NCI-H69 (cell line): ENCODE measurements at places on chromosomes 2 and 18.

DNA sequence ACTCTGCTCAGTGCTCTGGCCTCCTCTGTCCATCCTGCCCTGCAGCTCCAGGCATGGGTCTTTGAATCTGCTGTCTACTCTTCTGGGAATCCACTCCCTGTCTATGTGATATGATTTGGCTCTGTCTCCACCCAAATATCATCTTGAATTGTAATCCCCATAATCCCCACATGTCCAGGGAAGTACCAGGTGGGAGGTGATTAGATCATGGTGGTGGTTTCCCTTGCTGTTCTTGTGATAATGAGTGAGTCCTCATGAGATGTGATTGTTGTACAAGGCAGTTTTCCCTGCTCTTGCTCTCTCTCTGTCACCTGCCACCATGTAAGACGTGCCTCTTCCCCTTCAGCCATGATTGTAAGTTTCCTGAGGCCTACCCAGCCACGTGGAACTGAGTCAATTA lies 881.8 kb upstream of the ID2 start:
- no peak for DNase-seq

- peak; percentile 79 for DNase-seq
Observed at GRCh38 chr18:32915516-32915915, 142.7 kb upstream of the KLHL14 start.

DNA sequence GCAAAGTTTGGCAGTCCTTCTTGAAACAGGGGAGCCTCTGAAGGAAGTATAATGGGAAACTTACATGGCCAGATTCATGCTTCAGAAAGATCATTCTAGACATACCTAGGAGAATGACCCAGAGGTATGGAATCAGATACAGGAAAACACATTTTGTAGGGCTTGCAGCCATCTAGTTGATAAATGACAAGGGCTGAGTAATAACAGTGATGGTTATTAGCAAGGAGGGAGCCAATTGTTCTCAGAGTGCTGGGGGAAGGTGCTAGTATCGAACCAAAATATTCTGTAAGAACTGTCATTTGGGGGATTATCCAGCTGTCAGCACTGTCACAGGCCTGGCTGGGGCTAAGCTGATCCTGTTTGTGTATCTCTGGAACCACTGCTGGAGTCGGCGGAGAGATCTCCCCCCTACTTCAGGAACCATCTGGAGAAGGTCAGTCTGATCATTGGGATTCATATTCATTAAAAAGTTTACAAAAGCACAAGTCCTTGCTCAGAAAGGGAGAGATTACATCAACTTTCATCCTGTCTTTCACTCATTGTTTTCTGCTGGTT lies 113.8 kb upstream of the THSD7B start:
- DNase-seq = no peak

DNA sequence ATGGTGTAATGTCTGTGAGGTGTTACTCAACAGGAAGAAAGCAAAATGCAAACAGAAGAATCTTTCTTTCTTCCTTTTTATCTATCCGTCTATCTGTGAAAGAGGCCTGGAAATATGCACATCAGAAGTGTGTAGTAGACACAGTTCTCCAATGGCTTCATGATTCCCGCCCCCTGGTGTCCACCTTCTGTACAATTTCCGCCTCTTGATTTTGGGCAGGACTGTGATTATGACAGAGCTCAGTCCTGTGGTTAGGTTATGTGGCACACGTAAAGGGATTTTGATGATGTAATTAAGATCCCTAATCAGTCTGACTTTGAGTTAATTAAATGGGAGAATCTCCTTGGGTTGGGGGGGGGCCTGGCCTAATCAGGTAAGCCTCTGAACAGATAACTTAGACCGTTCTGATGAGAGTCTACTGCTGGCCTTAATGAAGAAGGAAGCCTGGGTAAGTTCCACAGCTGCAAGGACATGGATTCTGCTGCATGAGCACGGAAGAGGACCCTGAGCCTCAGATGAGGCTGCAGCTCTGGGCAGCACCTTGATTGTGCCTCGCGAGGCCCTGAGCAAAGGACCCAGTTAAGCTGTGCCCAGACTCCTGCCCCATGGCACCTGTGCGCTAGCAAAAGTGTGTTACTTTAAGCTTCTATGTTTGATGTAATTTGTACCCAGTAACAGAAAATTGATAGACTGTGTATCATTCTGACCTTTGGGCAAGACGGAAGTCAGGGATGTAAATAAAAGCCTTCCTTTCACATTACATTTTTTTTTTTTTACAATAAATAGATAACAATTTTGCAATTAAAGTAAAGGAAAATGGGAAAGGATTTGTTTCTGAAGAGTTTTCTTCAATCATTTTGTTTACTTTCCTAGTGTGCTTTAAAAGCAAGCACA lies 11.3 kb upstream of the KCNF1 start:
- peak; percentile 8 for DNase-seq

DNA sequence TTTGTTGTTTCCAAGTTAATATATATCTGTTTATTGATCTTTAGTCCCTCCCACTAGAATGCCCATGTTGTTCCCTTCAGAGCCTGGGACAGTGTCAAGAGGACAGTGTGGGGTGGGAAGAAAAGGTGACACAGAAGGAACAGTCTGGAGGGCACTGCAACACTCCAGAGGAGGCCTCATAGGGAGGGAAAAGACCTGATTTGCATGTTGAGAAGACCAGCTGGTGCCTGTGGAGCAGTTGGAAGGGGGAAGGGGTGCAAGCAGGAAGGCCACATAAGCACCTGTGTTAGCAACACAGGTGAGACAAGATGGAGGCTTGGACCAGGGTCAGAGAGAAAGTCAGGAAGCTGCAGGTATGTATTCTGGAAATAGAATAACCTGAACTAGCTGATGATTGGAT lies 48.1 kb upstream of the FHOD3 start:
- DNase-seq = no peak

- peak; percentile 4 for DNase-seq
Observed at GRCh38 chr2:149739883-149740265, 152.3 kb upstream of the MMADHC start.

DNA sequence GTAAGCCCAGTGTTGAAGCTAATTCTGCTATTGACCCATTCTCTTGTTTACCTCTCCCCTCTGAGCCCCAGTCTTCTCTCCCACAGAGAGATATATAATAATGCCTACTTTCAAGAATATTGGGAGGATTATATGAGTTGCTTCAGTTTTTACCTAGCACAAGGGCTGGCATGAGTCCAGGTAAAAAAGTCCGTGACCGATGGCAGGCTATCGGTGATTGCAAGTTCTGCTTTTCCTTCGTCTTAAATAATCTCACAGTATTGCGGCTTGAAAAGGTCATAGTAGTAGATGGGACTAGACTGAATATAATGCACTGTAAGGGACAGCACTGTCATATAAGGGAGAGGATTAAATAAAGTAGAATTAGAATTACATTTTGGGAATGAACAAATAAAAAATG lies 77.6 kb downstream of the KIF5C start:
- DNase-seq = no peak

DNA sequence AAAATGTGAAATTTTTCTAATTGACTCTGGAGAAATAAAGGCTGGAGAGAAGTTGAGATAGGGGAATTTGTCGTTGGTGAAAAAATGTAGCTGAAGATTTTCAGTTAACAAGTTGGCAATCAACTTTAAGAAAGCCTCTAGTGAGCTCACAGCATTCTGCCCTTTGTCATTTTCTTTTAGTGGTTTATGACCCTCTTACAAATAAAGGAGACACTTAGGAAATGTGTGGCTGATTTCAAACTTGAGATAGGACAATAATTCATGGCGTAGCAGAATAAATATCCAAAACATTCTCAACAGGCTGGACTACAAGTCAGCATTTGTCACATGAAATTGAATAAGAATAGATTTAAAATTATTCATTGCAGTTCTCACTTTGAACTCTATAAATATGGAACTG lies 412.5 kb upstream of the SPHKAP start:
- DNase-seq = no peak

DNA sequence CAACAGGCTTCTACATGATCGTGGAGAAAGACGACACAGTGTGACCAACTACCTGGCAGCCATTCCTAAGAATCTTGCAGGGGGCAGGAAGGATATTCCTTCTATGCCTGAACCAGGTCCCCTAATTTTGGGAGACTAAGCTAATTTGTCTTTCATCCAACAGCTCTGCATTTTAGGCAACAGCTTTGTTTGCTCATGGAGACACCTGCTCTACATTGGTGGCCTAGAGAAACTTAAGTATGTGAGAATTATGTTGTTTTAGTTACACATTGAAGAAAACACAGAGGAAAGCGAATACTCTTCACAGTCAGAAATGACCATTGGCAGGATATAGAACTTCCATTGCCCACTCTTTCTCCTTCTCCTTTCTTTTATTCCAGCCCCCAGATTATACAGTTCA lies 75.2 kb downstream of the ASXL3 start:
- DNase-seq = peak; percentile 59

DNA sequence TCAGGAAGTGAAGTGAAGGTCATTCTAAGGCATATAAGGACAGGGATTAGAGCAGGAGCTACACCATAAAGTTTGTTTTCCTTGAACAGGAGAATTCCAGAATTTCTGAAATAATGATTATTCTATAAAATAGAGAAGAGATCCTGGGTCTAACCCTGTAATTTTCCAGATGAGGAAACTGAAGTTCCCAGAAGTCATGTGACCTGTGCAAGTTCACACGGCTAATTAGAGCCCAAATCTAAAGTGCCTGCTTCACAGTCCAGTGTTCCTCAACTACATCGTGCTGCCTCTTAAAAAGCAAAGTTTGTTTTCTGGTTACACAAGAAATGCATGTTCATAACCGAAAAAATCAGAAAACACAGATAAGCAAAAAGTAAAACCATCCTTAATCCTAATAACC lies 34.9 kb downstream of the PLB1 start:
- DNase-seq = no peak

DNA sequence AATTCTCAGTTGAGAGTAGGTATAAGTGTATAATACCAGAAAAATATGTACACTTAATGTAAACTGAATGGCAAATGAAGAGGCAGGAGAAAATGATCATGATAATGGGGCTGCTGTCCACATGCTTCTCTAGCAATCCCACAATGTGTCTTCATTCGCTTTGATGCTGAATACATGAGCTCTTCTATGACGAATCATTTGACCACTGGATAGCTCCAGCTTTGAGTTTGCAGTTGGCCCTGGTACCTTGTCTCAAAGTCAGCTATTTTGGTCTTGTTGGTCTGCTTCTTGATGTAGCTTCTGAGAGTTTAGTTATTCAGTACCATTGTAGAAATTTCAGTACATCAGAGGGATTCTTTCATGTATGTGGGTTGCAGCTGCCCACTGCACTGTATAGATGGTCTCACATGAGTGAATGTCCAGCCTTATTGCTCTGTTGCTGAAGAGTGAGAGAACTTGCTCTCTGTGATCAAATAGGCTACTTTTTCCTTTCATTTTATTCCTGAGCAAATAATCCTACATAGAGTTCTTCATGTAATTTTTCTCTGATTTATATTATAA lies 105.1 kb downstream of the TTC27 start:
- no peak for DNase-seq

GRCh38 chr18:41073372-41073954 lies 881.6 kb upstream of the PIK3C3 start:
- DNase-seq = no peak

- DNase-seq = no peak
Observed at GRCh38 chr18:2845172-2845571, 1.6 kb upstream of the EMILIN2 start.

DNA sequence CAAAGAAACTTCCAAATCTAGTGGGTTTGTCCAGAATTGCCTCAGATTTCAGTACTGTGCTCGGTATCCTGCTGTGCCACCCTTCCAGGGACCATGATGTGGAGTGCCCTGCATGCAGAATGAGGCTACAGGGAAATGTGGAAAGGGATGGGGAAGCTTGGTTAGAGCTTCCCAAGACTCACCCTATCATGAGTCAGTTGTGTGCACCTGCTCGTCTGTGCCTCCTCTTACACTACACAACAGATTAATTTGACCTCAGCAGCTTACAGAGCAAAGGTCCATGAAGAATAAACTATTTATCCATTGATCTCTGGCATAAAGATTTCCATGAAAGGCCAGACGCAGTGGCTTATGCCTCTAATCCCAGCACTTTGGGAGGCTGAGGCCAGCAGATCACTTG lies 21.3 kb upstream of the NCK2 start:
- DNase-seq = no peak

DNA sequence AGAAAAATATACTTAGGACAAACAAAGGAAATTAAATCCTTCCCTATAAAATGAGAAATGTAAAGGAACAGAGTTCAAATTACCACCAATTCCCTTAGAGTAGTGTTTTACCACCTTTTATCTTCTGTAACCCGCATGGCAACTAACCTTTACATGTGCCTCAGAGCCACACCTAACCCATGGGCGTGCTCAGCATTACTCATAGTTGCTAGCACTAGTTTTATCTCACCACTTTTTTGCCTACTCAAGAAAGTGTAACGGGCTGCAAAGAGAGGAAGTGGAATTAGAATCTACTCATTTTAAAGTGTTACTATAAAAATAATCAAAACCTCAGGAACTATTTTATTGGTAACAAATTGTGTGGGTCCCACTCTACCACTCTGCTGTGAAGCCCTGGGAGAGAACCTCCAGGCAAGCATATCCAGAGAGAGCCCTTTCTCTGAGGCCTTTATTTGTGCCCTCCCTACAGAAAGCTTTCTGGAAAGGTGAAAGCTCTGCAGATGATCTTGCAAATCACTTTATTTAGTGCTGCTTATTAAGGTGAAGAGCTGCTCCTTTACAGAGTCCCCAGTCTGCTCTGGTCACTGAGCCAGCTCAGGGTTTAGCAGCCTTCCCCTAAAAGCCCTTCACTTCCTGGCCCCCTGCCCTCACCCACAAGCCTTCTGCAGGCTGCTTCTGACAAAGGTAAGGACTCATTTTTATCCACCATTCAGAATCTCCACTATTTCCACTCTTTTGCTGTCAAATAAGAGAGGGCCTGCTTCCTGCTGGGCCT lies 98.8 kb downstream of the TRABD2A start:
- no peak for DNase-seq

DNA sequence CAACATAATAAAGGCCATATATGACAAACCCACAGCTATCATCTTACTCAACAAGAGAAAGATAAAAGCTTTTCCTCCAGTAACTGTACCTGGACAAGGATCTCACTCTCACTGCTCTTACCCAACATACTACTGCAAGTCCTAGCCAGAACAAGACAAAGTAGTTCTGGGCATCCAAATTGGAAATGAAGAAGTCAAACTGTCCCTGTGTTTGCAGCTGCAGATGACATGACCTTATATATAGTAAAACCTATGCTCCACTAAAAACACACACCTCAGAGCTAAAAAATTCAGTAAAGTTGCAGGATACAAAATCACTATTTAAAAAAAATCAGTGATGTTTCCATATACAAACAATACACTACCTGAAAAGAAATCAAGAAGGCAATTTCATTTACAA lies 32.2 kb downstream of the USP34 start:
- DNase-seq = no peak
